Activated CD4-positive, alpha-beta memory T cell treated with anti-CD3 and anti-CD28 coated beads, Interleukin-2, amount 10 ng/mL, durations not matched to agents 7 days and 5 days (primary cell): ENCODE measurements at places on chromosomes 2 and 18. TPM values are rescaled to one million over a fixed set of nuclear protein-coding genes. Genes with fewer than 3 reads are reported as not detected.

Gene GAD1
- 2.2 TPM for total RNA-seq

Gene POMC
- total RNA-seq: 2.7 TPM

Gene BCL2L11
- 11.1 TPM for total RNA-seq

Gene ELOA2
- total RNA-seq: not detected

Gene LYG1
- 0.88 TPM for total RNA-seq

Gene TGFBRAP1
- 15.9 TPM for total RNA-seq

Gene DRC1
- not detected for total RNA-seq

Gene NT5DC4
- total RNA-seq: not detected

Gene FSHR
- not detected for total RNA-seq

Gene ICOS
- total RNA-seq: 61.8 TPM

Gene SYT4
- total RNA-seq: 0.20 TPM

Gene POTEJ
- total RNA-seq: not detected

Gene RGPD4
- 0.10 TPM for total RNA-seq

Gene NT5C1B
- total RNA-seq: not detected
